ENCODE measurements at places on chromosomes 6 and 20.

GRCh38 chr6:148448369-148449012, 105.9 kb downstream of the SASH1 start:
- H3K27me3 ChIP-seq = no peaks in the 10 kb centered on the region
- H3K4me1 ChIP-seq = peaks cover 41% of the 10 kb centered on the region
- no peak overlapping the region for H3K4me3 ChIP-seq
- H3K27ac ChIP-seq = peak overlapping the region; percentile 17
- DNase-seq = no peak

- no peak overlapping the region for H3K4me3 ChIP-seq
- no peak overlapping the region for H3K27ac ChIP-seq
- H3K36me3 ChIP-seq = peaks cover 36% of the 10 kb centered on the region
- H3K4me1 ChIP-seq = peaks cover 14% of the 10 kb centered on the region
- H3K27me3 ChIP-seq = no peaks in the 10 kb centered on the region
Observed at GRCh38 chr20:47295921-47296426, 60.5 kb downstream of the ZMYND8 start.

- H3K4me1 ChIP-seq = peaks cover 5% of the 10 kb centered on the region
- peaks cover 66% of the 10 kb centered on the region for H3K27me3 ChIP-seq
- H3K36me3 ChIP-seq = no peaks in the 10 kb centered on the region
- H3K4me3 ChIP-seq = no peak overlapping the region
- no peak overlapping the region for H3K27ac ChIP-seq
Observed at GRCh38 chr20:20373091-20373571, 5.2 kb downstream of the INSM1 start.

- no peak for DNase-seq
- no peak overlapping the region for H3K4me3 ChIP-seq
- H3K36me3 ChIP-seq = no peaks in the 10 kb centered on the region
- H3K27me3 ChIP-seq = no peaks in the 10 kb centered on the region
- peak overlapping the region; percentile 83 for H3K27ac ChIP-seq
Observed at GRCh38 chr6:164097551-164098398, 683.3 kb downstream of the QKI start.

GRCh38 chr20:38545771-38546170, 35.2 kb upstream of the ADIG start:
- H3K27me3 ChIP-seq = no peaks in the 10 kb centered on the region
- H3K36me3 ChIP-seq = peaks cover 50% of the 10 kb centered on the region
- DNase-seq = no peak

DNA sequence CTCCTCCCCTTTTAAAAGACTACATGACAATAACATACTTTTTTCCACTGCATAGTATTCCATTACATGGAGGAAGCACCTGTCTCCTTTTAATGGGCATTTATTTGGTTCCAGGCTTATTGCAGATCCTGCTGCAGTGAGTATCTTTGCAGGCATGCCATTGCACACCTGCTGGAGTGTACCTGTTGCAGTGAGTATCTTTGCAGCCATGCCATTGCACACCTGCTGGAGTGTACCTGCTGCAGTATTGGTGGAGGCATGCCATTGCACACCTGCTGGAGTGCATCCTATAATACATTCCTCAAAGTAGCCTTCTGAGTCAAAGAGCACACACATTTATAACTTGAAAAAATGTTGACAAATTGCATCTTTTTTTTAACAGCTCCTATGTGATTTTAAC, 1.6 kb downstream of the BFSP1 start:
- no peak for DNase-seq
- H3K36me3 ChIP-seq = no peaks in the 10 kb centered on the region
- no peak overlapping the region for H3K4me3 ChIP-seq
- H3K27me3 ChIP-seq = no peaks in the 10 kb centered on the region
- peak overlapping the region; percentile 55 for H3K27ac ChIP-seq

DNA sequence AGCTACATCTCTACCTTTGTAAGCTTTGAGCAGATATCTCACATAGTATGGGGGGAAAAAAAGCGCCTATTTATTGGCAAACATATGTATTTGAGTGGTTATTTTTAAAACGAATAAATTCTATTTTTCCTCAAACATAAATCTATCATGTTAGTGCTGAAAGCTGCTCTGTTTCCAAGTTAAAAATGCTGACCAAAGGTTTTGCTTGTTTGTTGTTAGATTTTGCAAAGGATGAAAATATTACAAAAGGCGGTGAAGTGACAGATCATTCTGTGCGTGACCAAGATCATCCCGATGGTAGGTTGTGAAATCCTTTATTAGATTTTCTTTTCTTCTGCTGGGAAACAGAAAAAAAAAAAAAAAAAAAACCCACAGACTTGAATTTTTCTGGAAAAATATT, 605.9 kb downstream of the KIF16B start:
- H3K27ac ChIP-seq = no peak overlapping the region
- H3K27me3 ChIP-seq = no peaks in the 10 kb centered on the region
- H3K4me3 ChIP-seq = no peak overlapping the region
- no peaks in the 10 kb centered on the region for H3K36me3 ChIP-seq
- DNase-seq = no peak

Data from chondrocyte (in vitro differentiated cells).